ENCODE measurements at places on chromosomes 7 and 10.

- no peak for DNase-seq
Observed at GRCh38 chr10:97325754-97326153, 6.7 kb downstream of the FRAT1 start.

- DNase-seq, result no peak
Observed at GRCh38 chr7:148234715-148235114, 355.9 kb upstream of the C7orf33 start.

- no peak for DNase-seq
Observed at GRCh38 chr7:97446361-97446760, 285.5 kb upstream of the TAC1 start.

DNA sequence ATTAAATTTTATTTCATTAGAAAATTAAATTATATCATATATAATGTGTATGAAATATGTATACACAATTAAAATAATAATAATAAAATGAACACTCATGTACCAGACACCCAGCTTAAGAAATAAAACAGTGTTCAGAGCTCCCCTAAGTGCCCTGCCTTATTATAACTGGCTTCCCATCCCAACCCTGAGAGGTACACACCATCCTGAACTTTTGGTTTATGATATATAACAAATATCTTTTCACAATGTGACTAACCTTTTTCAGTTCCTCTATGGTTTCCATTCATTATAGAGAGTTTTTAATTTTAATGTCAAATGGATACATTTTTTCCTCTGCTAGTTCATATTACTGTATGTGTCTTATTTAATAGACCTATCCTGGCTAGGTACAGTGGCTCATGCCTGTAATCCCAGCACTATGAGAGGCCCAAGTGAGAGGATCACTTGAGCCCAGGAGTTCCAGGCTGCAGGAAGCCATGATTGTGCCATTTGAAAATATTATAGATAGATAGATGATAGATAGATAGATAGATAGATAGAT is 24.0 kb upstream of the STEAP2 start:
- no peak for DNase-seq

- DNase-seq, result no peak
Observed at GRCh38 chr10:114544045-114544659, 113.9 kb downstream of the ABLIM1 start.

DNA sequence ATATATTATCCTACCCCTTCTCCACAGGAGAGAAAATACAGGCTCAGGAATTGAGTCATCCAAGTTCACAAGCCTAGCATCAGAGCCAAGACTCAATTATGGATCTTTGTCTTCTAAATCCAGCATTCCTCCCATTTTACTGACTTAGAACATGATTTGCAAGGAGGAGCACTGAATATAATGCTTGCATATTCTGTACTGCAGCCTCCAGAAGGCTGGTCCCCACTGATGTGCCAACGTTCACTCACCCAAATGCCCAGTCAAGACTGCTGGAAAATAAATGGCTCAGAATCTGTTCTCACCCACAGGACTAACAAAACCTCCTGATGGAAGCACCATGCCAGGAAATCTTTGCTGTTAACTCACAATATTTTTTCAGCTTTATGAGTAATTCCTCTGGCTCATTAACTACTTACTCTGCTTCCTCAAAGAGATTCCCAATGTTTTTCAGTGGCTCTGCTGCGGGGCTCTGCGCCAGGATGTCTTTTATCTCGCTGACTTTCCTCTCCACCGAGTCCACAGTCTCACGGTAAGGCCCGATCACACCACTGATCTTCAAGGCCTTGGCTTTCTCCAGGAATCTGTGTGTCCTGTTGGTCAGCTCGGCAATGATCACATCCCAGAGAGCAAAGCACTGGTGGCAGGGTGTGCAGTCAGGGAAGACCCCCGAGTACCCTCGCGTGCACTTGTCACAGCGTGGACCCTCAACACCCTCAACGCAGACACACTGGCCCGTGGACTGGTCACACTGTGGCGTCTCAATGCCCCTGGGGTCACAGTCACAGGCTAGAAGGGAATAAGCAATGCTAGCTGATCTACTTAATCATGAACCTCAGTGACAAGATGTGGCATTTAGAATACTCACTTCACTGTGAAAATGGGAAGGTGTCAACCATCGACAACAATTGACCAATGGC is 48.8 kb downstream of the DLD start:
- DNase-seq, result peak; percentile 87
